ENCODE measurements at places on chromosomes 6 and 20.

- DNase-seq, result no peak
Observed at GRCh38 chr6:35970181-35970580, 49.3 kb upstream of the SRPK1 start.

- no peak for DNase-seq
Observed at GRCh38 chr20:48461735-48462119, 366.1 kb downstream of the PREX1 start.

GRCh38 chr20:11229772-11230171, 556.0 kb upstream of the JAG1 start:
- no peak for DNase-seq

DNA sequence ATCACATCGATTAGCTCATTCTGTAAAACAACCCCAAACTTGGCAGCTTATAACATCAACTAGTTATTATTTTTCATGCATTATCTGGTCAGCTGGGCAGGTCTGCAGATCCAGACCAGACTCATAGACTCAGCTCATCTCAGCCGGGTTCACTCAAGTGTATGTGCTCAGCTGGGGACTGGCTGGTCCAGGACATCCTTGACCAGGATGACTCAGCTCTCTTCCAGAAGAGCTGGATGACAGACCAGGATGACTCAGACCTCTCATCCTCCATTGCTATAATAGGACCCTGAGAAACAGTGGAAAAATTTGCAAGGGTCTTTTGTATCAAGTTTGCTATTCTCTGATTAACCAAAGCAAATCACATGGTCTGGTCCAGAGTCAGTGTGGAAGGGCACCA, 312.5 kb upstream of the PLCB4 start:
- no peak for DNase-seq

DNA sequence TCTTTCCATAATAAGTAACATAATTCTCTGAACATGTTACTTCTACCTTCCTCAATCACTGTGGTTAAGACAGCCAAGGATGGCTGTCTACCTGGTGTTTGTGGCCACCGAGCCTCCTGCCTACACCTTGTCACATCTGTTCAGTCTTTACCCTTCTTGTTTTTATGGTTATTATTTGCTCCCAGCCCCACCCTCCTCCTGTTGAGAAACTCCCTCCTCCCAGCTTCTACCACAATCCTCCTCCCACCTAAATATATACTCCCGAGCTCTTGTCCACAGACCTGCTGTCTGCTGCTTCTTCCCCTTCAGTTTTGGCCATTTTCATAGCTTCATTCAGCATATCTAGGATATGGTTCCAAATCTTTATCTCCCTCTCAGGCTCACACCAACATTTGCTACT, 35.7 kb upstream of the GABRR1 start:
- DNase-seq, result no peak

GRCh38 chr6:102300350-102300749, 906.8 kb downstream of the GRIK2 start:
- no peak for DNase-seq

DNA sequence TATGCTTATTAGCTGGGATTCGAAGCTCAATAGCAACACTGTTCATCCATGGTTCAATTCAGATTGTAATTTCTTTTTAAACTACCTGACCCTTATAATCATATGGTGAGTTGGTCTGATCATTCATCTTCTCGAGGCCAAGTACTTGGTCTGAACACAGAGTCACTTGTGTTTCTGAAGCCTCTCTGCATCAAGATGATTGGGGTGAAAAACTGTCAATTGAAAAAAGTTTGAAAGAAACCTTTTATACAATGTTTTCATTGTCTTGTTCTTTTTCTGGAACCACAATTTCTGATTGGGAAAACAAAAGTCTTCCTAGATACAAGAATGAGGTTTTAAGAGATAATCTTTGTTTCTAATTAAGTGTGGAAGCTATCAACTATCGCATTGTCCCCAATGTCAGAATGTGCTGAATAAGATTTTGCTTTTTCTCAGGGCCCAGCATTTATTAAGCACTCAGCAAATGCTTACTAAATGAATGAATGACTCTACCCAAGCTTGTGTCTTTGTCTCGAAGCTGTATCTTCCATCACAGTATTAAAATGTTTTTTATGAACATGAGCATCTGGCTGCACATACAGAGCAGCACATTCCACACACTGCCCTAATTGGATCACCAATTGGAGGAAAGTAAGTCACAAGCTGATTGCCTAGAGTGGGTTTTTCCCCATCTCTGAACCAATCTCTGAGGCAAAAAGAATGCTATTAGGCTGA, 45.0 kb upstream of the MOXD1 start:
- no peak for DNase-seq

DNA sequence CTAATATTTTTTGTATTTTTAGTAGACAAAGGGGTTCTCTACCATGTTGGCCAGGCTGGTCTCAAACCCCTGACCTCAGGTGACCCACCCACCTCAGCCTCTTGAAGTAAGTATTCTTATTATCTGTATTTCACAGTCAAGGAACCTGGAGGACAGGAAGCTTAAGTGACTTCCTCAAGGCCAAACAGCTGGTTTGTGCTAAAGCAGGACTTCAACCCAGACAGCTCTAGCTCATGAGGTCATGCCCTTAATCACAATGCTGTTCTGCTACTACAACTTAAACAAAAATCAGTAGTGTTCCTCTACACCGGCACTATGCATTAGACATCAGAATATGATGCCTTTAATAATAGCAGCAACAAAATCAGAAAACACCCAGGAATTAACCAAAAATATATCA, 168.9 kb downstream of the ADGB start:
- no peak for DNase-seq

DNA sequence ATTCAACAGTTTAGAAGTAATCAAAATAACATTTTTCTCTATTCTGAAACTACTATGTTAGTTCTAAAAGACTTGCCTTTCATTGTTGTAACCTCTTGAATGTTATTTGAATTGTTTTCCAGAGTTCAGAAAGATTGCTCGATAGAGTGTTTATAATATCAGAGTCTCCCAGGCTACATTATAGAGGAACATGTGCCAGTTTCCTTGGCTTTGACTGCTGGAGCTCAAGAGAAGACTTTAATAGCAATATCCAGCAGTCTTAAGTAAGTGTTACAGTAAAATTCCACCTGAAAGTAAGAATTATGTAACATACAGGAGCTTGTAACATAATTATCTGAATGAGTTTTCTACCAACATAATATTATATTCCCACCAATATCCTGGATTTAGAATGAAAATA, 991.8 kb upstream of the ADGRB3 start:
- no peak for DNase-seq

GRCh38 chr20:57671662-57672061, 38.2 kb downstream of the PMEPA1 start:
- no peak for DNase-seq

- DNase-seq, result no peak
Observed at GRCh38 chr20:23224806-23225205, 125.8 kb upstream of the NXT1 start.

DNA sequence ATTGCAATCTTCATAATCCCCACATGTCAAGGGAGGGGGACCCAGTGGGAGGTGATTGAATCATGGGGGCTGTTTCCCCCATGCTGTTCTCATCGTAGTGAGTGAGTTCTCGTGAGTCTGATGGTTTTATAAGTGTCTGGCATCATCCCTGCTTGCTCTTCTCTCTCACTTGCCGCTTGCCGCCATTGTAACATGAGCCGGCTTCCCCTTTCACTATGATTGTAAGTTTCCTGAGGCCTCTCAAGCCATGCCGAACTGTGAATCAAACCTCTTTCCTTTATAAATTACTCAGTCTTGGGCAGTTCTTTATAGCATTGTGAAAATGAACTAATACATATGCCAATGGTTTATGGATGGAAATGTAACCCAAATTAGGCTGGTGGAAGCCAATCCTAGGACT, 109.4 kb upstream of the AKAP12 start:
- DNase-seq, result no peak

DNA sequence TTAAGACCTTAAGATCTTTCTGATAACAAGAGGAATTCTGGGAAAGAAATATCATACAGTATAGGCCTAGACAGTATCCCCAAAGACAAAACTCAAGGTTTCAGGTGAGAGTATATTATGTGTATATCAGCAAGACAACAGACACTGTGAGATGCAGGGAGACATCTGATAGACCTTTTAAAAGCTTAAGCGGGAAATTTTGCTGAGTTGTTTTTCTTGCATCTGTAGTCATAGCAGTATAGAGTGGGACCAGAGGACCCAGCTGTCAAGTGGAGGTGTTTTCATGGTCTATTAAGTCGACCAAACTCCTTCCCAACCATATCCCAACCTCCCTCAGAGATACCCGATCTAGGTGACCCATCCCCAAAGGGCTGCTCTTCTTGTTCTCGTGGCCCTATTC, 98.1 kb upstream of the THEMIS start:
- DNase-seq, result no peak

DNA sequence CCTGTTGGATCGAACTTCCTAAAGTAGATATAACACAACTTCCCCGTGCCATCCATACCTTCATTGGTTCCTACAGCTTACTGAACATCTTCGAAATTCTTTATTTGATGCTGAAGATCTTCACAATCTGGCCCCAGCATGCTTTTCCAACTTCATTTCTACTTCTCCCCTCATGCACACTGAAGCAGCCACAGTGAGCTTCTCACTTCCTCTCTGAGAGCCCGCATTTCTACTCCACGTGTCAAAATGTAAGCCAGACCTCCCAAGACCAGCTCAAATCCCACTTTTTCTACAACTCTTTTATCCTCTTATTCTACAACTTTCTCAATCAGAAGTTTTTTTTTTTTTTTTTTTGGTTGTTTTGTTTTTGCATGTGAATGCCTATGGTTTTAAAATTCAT, 254.7 kb downstream of the GMPR start:
- DNase-seq, result no peak

GRCh38 chr20:60752741-60753420, 499.2 kb upstream of the CDH4 start:
- DNase-seq, result no peak

GRCh38 chr6:167714152-167714551, 112.6 kb upstream of the AFDN start:
- no peak for DNase-seq

DNA sequence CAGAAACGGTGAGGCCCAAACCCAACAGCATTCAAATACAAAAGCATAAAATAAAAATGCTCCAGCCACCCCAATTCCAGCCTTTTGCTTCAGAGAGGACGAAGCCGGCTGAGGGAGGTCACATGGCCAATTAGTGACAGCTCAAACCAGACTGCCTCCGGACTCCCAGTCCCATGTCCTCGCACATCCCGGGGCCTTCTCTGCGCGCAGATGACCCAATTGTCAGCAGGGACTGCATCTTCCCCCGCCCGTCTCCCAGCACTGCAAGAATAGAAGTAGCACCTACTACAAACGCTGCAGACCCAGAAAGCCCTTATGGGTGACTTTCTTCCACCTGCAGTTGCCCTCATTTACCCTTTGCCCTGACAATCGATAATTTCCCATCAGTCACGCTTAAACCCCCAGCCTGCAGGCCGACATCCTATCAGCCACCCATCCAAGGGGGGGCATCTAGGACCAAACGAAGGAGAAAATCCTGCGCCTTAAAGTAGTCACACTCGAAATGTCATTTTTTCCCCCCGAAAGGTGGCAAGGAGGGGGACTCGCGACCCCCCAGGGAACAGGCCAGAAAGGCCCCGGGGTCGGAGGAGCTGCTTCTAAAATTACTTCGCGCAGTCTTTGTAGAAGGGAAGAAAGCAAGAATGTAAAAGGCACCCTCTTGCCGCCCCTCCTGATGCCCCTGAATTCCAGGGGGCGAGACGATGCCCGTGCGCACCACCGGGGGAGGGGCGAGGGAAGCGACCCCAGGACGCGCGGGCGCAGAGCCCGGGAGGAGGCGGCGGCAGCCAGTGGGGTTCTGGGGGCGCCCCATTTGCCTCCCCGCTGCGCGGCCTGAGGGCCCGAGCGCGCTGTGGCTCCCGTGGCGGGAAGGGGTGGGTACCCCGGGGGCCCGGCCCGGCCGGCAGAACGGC, 792 bp downstream of the SLC23A2 start:
- DNase-seq, result peak; percentile 37

- DNase-seq, result no peak
Observed at GRCh38 chr6:11604836-11605506, 67.4 kb downstream of the TMEM170B start.

DNA sequence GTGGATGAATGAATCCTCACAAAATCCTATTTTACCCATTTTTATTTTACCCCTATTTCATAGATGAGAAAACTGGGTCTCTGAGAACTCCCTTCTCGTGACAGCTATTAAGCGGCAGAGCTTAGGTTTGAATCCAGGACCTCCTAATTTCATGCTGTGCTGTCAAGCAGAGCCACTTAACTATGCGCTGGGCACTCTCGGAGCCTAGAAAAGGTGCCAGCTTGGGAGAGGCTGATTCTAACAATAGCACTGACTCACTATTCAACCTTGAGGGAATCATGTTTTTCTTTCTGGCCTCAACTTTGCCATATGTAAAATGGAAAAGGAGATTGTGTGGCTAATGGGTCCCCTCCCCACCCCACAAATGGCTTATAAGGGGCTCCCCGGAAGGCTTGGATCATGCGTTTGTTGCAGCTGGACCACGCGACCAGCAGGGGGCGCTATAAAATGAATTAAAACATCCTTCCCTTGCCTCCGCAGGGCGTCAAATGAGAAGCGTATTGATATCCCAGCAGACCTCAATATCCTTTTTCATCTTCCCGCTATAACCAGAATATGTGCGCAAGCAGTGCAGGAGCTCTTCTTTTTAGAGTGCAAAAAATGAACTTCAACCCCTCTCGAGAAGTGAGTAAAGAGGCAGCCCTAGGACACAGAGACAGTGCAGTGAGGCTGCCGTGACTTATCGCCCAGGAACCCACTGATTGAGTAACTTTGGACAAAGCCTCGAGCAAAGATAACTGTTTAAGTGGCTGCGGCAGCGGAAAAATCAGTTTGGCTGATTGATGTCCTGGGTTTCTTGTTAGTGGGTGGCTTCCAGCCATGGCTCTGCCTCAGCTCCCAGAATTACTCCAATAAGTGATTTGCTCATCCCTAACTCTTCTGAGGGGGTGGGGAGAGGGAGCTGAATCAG, 12.8 kb upstream of the PDYN start:
- DNase-seq, result peak; percentile 59

GRCh38 chr6:47292027-47292426, 17.7 kb downstream of the TNFRSF21 start:
- DNase-seq, result no peak

DNA sequence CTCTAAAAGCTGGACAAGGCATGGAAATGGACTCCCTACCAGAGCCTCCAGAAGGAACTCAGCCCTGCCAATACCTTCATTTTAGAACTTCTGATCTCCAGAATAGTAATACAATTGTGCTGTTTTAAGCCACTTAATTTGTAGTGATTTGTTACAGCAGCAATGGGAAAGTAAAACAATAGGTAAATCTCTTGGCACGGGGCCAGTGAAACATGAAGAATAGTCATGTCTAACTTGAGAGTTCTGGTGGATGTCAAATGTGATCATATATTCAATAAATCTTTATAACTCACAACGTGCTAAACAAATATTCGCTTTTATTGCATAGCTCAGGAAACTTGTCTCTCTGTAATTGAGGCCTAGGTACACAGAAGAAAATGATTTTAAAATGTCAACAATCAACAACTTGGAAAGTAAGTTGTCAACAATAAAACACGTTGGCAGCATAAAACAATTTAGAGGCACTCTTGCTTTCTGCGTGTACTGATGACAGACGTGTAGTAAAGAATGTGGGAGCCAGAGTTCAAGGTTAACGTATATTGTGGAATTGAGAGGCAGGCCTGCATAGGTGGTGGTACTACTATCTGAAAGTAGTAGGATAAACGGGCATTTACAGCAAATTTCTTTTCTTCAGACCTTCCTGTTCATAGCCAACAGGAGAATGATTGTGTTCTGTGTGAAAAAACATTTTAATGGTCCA, 140.5 kb upstream of the OPRM1 start:
- no peak for DNase-seq

GRCh38 chr6:45930420-45931040, 85.1 kb downstream of the CLIC5 start:
- DNase-seq, result peak; percentile 68

GRCh38 chr6:155341130-155341828, 27.0 kb upstream of the TFB1M start:
- no peak for DNase-seq
